Naive thymus-derived CD8-positive, alpha-beta T cell (primary cell): ENCODE measurements at places on chromosomes 3 and 15.

DNA sequence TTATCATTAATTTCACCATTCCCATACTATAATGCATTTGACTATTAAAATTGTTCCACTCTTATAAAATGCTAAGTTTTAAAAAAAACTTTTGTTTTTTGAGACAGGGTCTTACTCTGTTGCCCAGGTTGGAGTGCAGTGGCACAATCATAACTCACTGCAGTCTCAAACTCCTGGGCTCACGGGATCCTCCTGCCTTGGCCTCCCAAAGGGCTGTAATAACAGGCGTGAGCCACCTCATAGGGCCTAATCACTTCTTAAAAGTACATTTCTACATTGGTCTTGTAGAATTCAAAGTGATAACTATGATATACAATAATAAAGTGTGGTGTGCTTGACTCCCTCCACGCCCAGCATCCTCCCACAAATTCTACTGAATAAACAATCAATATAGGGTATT, 3.0 kb downstream of the DENND4A start:
- no peak for DNase-seq

- DNase-seq = no peak
Observed at GRCh38 chr3:122104515-122105194, 49.5 kb downstream of the CD86 start.

GRCh38 chr3:10284496-10284895, 8.3 kb downstream of the GHRL start:
- no peak for DNase-seq

DNA sequence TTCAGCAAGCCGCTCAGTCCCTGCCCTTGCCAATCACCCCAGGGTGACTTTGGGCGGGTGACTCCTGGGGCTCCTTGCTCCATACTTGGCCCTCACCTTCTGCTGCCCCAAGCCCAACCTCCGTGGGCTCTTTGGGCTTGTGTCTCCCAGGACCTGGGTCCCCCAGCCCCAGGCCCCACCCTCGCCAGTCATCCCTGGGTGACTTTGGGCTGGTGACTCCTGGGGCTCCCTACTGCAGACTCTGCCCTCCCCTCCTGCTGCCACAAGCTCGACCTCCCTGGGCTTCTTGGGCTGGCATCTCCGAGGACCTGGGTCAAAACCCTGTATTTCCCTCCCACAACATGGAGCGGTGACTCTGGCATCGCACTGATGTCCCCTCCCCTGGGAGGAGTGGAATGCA, 151.5 kb downstream of the GOLGA6L4 start:
- no peak for DNase-seq

- no peak for DNase-seq
Observed at GRCh38 chr3:129448186-129448895, 8.3 kb downstream of the IFT122 start.

GRCh38 chr3:110397115-110397514, 674.5 kb upstream of the NECTIN3 start:
- no peak for DNase-seq

DNA sequence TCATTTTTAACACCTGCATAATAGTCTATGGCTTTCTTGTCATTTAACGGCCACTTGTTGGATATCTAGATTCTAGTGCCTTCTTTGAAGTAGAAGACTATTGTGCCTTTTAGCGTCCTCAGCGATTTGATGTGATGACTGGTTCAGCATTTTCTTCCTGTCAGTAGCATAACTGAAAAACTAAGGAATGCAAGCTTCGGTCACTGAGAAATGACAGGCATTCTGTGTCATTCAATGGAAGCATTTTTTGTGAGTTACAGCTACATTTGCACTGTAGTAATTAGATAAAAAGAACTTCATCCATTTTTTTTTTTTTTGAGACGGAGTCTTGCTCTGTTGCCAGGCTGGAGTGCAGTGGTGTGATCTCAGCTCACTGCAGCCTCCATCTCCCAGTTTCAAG, 10.3 kb downstream of the NEK11 start:
- no peak for DNase-seq

DNA sequence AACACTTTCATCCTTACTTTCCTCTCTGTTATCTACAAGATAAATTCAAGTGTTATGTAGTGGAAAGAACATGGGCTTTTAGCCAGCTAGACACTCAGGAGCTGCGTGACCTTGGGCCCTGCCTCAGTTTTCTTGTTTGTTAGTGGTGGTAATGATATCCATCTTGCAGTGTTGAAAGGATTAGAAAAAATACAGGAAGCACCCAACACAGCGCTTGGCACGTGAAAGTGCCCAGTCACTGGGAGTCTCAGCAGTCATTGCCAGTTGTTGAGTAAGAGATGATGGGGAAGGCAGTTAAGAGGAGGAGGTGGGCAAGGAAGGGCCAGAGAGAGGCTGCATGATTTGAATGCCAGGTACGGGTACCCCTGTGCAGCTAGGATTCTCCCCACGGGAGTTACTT, 5.3 kb downstream of the PDIA5 start:
- DNase-seq = no peak

- DNase-seq = no peak
Observed at GRCh38 chr3:195757438-195757770, 36.6 kb downstream of the MUC20 start.

DNA sequence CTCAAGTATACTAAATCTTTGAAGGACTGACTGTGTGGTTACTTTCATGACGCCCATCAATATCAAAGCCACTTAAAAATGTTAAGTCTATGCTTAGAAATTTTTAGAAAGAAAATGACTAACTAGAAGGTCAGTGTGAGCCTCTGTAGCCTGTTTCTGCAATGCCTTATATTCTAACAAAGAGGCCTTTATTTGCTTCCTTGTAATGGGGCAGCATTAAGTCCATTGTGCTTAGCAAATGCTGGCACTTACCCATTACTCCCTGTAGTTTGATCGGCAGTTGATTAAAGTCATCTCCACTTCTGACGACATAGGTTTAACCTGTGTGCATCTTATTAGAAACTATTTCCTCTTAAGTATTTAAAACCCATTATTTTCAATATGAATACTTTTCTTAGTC, 91.6 kb upstream of the FAM98B start:
- DNase-seq = no peak

- DNase-seq = no peak
Observed at GRCh38 chr3:10762611-10763247, 53.3 kb upstream of the SLC6A11 start.

- no peak for DNase-seq
Observed at GRCh38 chr3:98556164-98557130, 24.7 kb downstream of the GPR15 start.

- peak; percentile 54 for DNase-seq
Observed at GRCh38 chr15:76994971-76995945, at the start of gene PSTPIP1. PSTPIP1 (plus strand) TSS chr15:76995126; CDS start chr15:76995574, 448 bp downstream.

DNA sequence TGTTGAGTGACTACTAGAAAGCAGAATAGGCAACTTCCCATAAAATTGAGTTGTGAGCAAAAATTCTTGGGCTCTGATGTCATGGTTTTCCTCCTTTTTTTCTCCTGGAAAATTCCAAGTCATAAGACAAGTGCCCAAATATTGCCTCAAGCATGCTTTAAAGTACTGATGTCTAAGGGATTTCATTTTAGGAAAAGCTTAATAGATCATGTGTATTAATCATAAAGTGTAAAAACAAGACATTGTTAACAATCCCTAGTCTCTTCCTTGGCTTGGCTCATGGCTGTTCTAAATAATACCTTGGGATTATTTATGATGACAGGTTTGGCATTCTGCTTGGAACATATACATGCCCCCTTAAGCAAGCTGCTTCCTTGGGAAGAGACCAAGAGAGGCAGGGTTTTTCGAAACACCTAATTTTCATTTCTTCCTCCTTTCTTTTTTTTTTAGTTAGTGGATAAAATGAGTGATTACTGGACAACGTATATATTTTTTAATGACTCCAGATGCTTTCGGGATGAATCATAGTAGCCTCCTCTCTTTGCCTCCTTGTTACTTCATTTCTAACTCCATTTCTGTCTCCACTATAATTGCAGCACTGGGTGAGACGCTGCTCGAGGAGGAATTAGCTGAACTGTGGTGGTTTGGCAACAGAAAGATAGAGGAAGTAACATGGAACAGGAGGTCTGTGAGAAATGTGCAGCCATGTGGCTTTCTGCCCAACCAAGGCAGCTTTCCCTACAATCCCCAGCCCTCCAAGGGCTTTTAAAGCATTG, 104.9 kb downstream of the TPRG1 start:
- no peak for DNase-seq

DNA sequence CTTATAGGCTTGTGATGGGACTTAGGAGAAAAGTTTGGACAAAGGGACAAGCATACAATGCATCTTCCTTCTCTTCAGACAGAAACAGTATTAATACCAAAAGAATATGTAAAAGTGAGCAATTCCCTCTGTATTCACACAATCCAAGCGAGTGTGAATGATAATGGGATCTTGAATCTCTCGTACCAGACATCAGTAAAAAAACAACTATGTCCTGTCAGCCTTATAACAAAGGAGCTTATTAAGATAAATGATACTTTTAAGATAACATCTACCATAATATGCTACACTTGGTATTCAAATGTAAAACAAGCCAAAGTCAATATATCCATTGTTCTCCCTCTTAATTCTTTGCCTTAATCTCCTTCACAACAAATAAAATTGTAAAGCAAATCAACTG, 288.6 kb upstream of the CNTN6 start:
- DNase-seq = no peak

- DNase-seq = no peak
Observed at GRCh38 chr3:101722394-101723173, 1.8 kb upstream of the CEP97 start.

DNA sequence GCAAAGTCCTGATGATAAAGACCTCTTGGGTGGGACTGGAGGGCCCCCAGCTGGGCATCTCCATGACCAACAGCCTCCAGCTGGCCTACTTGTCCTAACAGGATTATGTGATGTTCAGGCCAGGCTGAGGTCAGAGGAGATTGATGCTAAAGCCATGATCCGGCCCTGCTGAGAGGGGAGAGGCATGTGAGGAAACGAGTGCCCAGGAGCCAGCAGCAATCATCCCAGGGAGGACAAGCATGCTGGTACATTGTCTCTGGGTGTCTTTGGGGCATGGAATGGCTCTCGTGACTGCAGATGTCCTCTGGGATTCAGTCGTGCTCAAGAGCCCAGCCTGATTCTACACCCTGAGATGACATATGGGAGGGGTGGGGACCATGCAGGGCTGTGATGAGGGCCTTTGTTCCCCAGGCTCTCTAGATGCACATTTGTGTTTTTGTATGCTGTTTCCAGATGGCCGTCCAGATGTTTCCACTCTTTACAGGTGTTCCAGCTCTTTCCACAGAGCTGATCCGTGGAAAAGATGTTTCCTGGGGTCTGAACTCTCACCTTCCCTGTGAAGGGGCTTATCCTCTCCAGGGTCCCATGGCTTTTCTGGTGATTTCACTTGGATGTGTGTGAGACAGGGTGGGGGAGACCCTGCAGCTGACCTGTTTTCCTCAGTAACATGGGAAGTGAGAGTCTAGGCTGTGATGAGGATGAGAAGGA, 20.2 kb downstream of the SLC24A1 start:
- DNase-seq = no peak

- DNase-seq = no peak
Observed at GRCh38 chr15:34644851-34645250, 61.4 kb upstream of the GOLGA8B start.

- no peak for DNase-seq
Observed at GRCh38 chr3:139325551-139325950, 18.3 kb upstream of the MRPS22 start.

- no peak for DNase-seq
Observed at GRCh38 chr3:39934696-39935095, 125.3 kb downstream of the MYRIP start.

GRCh38 chr3:132900481-132900880, 137.7 kb upstream of the TMEM108 start:
- DNase-seq = no peak

- no peak for DNase-seq
Observed at GRCh38 chr3:58573640-58574039, 3.6 kb downstream of the FAM107A start.

DNA sequence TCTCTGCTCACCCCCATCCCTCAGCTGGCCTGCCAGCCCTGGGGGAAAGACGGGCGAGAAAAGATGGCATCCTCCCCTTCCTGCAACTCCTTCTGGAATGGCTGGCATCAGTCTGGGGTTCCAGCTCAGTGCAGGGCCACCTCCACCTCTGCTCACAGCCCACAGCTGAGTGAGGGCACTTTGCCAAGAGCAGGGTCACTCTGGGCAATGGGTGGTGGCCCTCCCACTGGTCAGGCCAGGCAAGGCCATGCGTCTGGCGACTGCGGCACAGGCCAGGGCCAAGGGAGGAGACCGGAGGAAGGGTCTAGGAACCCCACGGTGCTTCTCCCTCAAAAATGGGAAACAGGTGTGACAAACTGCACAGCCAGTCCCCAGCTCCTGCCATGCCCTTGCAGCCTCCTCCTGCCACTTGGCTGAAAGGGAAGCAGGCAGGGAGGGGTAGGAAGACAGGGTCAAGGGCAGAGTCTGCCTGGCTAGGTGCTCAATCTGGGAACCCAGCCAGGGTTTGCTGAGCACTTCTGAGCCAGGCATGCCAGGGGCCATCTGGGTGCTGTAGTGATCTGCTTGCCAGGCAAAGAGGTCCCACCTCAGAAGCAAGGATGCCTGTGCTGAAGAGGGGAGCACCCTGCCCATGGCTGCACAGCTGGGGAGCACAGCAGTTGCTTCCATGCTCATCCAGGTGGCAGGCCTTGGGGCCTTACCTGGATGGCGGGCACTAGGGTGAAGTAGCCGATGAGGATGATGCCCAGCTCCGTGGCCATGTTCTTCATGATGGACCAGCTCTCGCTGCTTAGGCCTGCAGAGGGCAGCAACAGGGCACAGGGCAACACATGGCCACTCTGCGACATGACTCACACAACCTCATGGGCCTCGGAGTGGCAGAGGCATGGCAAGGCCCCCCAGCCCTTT, 41.2 kb downstream of the PTPN23 start:
- DNase-seq = no peak

GRCh38 chr3:53311882-53312281, 35.5 kb downstream of the DCP1A start:
- DNase-seq = no peak

DNA sequence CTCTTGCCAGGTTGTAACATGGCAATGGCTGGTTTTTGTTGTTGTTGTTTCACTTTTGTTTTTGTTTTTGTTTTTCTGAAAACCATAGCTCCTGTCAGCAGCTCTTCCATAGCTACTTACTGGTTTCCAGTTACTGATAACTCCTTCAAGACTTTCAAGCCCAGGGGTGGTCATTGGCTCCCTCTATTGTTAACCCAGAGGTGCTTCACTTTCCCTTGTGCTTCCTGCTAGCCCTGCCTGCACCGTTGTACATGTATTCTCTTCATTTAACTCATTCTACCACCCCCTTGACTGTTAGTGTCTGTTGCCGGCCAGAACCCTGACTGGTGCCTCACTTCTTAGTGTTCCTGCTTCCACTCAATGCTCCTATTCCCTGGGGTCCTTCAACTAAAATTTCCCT, 4.2 kb upstream of the TRAT1 start:
- DNase-seq = peak; percentile 27

GRCh38 chr15:82851306-82851850, 42.0 kb downstream of the WHAMM start:
- DNase-seq = no peak

GRCh38 chr3:112121577-112122547, 11.2 kb downstream of the GCSAM start:
- DNase-seq = no peak
